ENCODE measurements at places on chromosomes 7 and 10. TPM values are rescaled to one million over a fixed set of nuclear protein-coding genes. Genes with fewer than 3 reads are reported as not detected.
A peak's percentile ranks its signal among the peaks of the same experiment; 100 is the strongest.

GRCh38 chr7:18126281-18126680 is 98.6 kb upstream of the PRPS1L1 start:
- no peaks in the 10 kb centered on the region for H3K36me3 ChIP-seq
- no peak for DNase-seq
- no peak overlapping the region for H3K4me3 ChIP-seq
- H3K27me3 ChIP-seq: no peaks in the 10 kb centered on the region
- peaks cover 10% of the 10 kb centered on the region for H3K4me1 ChIP-seq

CNTNAP2 gene
- 12.9 TPM for total RNA-seq

FOXK1 gene
- 28.1 TPM for total RNA-seq

DNA sequence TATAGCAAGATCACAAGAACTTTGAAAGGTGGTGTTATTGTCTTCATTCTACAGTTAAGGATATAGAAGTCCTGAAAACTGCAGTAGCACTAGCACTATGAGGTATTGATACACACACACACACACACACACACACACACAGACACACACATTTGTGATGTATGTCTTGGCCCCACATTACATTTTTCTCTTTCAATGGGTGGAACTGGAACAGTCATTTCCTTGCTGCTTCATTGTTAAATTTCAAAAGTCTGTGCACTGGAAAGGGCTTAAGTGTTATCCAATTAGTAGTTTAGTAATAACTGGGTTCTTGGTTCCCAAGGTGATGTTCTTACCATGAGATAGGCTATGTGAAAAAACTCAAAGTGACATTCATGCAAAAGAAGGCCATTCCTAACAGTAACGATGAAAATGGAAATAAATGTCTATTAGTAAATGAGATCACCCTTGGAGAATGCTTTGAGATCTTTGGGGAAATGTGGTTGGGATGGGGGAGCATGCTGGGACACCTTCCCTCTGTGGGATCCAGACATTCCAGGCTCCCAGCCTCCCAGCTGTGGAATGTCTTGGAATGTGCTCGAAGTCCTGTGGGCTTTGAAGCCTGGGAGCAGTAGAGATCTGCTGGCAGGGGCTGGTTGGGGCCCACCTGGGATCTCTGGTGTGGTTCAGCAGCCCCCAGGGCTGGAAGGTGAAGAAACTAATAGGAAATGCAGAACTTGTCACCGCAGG is 37.4 kb upstream of the CALD1 start:
- no peak for DNase-seq
- no peaks in the 10 kb centered on the region for H3K36me3 ChIP-seq
- H3K27ac ChIP-seq: no peak overlapping the region
- no peaks in the 10 kb centered on the region for H3K27me3 ChIP-seq
- H3K4me1 ChIP-seq: no peaks in the 10 kb centered on the region
- H3K4me3 ChIP-seq: no peak overlapping the region

DNA sequence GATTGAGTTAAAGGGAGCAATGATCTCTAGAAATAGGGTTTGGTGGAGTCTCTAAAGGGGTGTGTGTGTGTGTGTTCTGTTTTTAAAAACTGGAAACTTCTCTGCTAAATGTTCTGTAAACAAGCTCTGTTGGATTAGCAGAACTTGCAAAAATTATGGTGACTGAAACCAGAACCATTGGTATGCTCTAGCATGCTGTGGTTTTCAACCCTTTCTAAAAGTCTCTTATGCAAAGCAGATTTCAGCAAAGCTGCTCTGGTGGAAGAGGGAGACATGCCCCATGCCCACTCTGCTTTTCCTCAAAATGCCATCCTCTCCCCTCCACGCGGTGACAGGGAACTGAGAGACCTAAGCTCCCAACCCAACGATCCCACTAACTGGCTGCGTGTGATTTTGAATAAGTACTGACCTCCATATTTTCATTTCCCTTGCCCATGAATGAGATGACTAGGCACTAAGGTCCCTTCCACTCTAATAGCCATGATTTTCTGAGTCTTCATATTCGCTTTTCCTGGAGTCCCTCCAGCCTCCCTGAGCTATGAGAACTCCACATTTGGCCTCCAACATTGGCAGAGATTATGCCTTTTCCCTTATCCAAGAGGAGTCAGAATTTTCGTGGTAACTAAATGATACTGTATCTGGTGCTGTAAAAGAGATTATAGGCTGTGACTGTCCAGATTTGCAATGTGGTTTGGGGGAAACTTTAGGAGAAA is 117.3 kb upstream of the PALS2 start:
- no peak overlapping the region for H3K27ac ChIP-seq
- H3K4me1 ChIP-seq: no peaks in the 10 kb centered on the region
- H3K4me3 ChIP-seq: no peak overlapping the region
- H3K36me3 ChIP-seq: no peaks in the 10 kb centered on the region
- no peak for DNase-seq

DNA sequence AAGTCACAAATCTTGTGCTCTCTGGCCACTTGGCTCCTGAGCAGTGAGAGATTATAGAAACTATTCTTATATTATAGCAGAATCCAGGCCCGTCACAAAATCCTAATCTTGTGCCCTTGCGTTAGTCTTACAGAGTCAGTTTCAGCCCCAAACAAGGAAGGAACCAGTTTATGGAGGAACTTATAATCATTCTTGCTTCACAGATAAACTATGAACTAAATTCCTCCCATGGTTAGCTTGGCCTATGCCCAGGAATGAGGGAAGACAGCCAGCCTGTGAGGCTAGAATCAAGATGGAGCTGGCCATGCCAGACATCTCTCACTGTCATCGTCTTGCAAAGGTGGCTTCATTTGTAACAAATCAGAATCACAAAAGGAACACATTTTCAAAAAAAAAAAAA is 199.7 kb upstream of the PITRM1 start:
- no peaks in the 10 kb centered on the region for H3K27me3 ChIP-seq
- no peaks in the 10 kb centered on the region for H3K4me1 ChIP-seq
- H3K36me3 ChIP-seq: no peaks in the 10 kb centered on the region

GRCh38 chr7:150877536-150877935 is 25.2 kb downstream of the AOC1 start:
- DNase-seq: no peak
- H3K4me3 ChIP-seq: peak overlapping the region; percentile 44
- peaks cover 5% of the 10 kb centered on the region for H3K36me3 ChIP-seq
- H3K27me3 ChIP-seq: no peaks in the 10 kb centered on the region
- peak overlapping the region; percentile 86 for H3K27ac ChIP-seq
- peaks cover 37% of the 10 kb centered on the region for H3K4me1 ChIP-seq

DNA sequence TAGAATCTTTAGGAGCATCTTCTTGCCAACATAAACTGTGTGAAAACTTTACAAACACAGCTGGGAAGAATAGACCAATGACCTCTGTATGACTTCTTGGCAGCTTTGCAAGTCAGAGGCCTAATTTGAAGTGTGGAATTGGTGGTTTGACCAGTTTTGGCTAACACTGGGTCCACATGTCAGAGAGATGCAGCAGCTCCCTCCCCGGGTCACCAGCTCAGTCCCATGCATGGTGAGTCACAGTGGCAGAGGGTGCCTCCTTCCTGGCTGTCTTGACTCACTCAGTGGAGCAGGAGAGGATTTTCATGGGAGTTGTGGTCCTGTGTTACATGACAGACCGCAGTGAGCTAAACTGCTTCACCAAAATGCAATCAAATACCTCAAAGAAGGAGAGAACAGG is 8.2 kb upstream of the STARD3NL start:
- no peaks in the 10 kb centered on the region for H3K36me3 ChIP-seq
- peaks cover 47% of the 10 kb centered on the region for H3K27me3 ChIP-seq
- no peak overlapping the region for H3K27ac ChIP-seq
- H3K4me1 ChIP-seq: no peaks in the 10 kb centered on the region
- H3K4me3 ChIP-seq: no peak overlapping the region

- peaks cover 9% of the 10 kb centered on the region for H3K36me3 ChIP-seq
- peaks cover 31% of the 10 kb centered on the region for H3K4me1 ChIP-seq
- no peak for DNase-seq
- H3K27me3 ChIP-seq: no peaks in the 10 kb centered on the region
Measured at GRCh38 chr10:68047554-68048327, 27.3 kb downstream of the HERC4 start.

GRCh38 chr10:22712211-22712955 is 2.0 kb downstream of the PIP4K2A start:
- H3K4me3 ChIP-seq: peak overlapping the region; percentile 91
- H3K4me1 ChIP-seq: peaks cover 16% of the 10 kb centered on the region
- peaks cover 21% of the 10 kb centered on the region for H3K27me3 ChIP-seq
- no peak for DNase-seq
- H3K36me3 ChIP-seq: no peaks in the 10 kb centered on the region
- H3K27ac ChIP-seq: no peak overlapping the region

DNA sequence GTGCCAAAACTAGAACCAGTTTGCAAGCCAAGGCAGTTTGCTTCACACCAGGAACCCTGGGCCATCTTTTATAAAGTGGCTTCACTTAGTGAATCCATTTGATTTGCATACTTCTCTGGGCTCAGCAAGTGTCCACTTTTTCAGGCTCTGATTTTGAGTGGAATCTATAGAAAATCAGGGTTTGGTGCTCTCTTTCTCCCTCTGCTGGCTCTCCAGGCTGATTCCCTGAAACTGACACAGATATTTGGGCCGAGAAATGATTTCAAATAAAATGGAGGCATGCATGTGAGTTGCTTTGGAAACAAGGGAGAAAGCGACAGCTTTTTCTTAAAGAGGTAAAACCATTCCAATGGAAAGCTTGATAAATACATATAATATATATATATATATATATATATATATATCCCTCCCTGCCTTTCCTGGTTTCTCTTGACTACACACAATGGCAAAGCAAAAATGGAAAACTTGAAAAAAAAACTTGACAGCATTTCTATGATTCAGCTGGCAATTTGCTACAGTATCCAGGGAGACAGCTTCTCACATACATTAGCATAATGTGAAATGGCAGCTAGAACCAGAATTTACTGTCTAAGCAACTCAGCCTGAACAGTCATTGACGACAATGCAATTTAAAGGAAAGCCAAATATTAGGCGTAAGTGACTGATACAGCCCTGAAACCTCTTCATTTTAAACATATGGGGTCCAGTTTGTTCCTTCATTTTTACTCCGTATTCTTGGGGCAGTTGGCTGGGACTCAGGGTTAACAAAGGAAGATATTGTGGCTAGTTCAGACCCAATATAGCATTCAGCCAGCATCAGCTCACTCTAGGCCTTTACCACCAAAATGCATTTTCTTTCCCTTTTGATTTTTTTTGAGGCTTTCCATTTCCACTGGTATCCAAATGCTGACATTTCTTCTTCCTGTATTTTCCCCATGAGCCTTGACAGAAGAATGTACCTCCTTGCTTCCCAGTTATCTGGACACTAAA is 188.5 kb downstream of the TMEM178B start:
- peak overlapping the region; percentile 29 for H3K27ac ChIP-seq
- H3K36me3 ChIP-seq: peaks cover 3% of the 10 kb centered on the region
- peaks cover 31% of the 10 kb centered on the region for H3K4me1 ChIP-seq
- DNase-seq: peak; percentile 18
- H3K27me3 ChIP-seq: no peaks in the 10 kb centered on the region

- H3K27ac ChIP-seq: peak overlapping the region; percentile 100
- DNase-seq: no peak
- H3K4me3 ChIP-seq: peak overlapping the region; percentile 91
Measured at GRCh38 chr7:87038993-87039690, 20.3 kb downstream of the ELAPOR2 start.

PAX4 gene
- not detected for total RNA-seq

DNA sequence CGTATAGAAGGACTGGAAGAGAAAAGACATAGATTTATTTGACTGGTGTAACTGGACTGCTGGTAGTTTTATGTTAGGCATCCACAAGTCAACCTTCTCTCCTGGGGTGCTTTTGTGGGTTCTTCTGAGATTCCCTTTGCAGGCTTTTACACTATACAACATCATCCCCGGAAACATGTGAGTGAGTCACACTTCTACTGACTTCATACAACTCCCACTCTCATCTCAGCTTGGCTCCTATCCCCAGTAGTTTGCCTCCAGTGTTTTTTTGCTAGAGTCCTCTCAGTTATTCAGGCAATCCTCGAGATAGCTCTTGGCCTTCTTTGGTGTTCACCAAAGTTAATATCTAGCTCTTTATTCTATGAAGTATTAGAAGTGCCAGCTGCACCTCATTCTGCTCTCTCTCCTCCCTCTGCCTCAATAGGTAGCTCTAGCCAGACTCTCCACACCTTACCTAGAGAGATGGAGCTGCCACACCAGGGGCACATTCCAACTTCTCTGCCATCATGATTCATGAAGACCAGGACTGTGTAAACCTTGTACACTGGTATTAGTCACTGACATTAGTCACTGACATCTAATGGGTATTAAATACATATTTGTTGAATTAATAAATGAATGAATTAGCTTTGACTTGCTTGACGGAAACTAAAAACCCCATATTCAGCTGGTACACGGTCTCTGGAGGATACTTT is 281.9 kb downstream of the PPP1R3A start:
- no peak for DNase-seq
- H3K27me3 ChIP-seq: no peaks in the 10 kb centered on the region
- H3K27ac ChIP-seq: no peak overlapping the region
- H3K36me3 ChIP-seq: no peaks in the 10 kb centered on the region

PNLIPRP3 gene
- total RNA-seq: not detected

CHN2 gene
- 15.4 TPM for total RNA-seq

HECW1 gene
- total RNA-seq: 3.6 TPM

OPN1SW gene
- not detected for total RNA-seq

GRCh38 chr10:43706166-43706565 is 57.5 kb upstream of the ZNF32 start:
- no peak overlapping the region for H3K27ac ChIP-seq
- no peaks in the 10 kb centered on the region for H3K27me3 ChIP-seq
- DNase-seq: no peak
- no peaks in the 10 kb centered on the region for H3K36me3 ChIP-seq
- H3K4me3 ChIP-seq: no peak overlapping the region

- H3K36me3 ChIP-seq: no peaks in the 10 kb centered on the region
- no peak overlapping the region for H3K27ac ChIP-seq
- peaks cover 9% of the 10 kb centered on the region for H3K4me1 ChIP-seq
- H3K4me3 ChIP-seq: no peak overlapping the region
- peaks cover 2% of the 10 kb centered on the region for H3K27me3 ChIP-seq
- DNase-seq: no peak
Measured at GRCh38 chr10:117418121-117418520, 42.9 kb upstream of the PDZD8 start.

RPEL1 gene
- total RNA-seq: not detected

PSAP gene
- total RNA-seq: 295 TPM

DNA sequence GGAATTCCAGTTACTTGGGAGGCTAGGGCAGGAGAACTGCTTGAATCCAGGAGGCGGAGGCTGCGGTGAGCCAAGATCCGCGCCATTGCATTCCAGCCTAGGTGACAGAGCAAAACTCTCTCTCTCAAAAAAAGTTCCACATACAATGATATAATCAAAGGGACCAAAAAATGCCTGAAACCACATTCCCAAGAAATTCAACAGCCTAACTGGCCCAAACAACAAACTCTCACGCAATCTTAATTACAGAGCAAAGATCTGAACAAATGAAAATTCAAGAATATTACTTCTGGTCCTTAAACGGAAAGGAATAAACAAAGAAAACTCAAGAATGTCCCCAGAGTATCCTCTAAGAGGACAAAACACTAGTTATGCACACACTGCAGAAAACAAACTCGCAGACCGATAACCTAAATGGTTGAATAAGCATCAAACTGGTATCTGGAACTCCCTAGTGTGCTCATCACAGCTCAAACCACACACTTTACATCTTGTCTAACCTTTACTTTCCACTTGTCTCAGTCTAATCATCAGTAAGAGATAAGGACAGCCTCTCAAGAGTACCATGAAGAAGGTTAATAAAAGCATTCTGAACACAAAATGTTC is 3.7 kb downstream of the OGA start:
- H3K27ac ChIP-seq: no peak overlapping the region
- H3K4me3 ChIP-seq: peak overlapping the region; percentile 98
- H3K27me3 ChIP-seq: peaks cover 4% of the 10 kb centered on the region
- no peak for DNase-seq

COL26A1 gene
- 39.2 TPM for total RNA-seq

Data from neural crest cell (in vitro differentiated cells).